ENCODE measurements at places on chromosomes 4 and X.

DNA sequence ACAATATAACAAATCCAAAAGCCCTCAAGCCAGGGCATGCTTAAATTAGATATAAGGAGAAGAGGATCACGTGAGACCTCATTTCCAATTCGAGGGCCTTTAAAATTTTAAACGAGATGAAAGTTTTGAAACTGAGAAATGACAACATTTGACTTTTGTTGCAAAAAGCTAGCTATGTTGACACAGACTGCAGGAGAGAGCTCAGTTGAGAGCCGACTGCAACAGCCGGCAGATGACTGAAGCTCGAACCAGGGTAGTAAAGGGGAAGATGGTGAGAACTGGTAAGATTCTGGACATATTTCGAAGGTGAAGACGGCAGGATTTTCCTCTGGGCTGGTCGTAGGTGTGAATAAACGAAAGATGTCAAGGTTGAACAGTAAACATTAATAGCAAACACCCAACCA, 773 bp downstream of the PRMT9 start:
- no peak for DNase-seq

DNA sequence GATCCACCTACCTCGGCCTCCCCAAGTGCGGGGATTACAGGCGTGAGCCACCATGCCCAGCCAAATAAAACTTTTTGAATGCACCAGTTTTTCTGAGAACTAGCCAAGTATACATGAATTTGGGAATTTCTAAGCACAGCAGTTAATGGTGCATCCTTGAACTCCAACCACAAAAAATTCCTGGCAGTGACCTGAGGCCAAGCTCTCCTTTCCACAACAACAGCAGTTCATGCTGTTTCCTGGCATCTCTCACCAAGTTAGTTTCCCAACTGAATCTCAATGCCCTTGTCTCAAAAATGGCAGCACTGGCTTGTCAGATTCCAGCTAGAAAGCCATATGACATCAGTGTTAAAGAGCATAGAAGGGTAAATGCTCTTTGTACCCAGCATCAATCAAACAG, 15.9 kb upstream of the XKRX start:
- DNase-seq, result no peak

GRCh38 chrX:20019672-20020365, 29.0 kb upstream of the BCLAF3 start:
- no peak for DNase-seq

DNA sequence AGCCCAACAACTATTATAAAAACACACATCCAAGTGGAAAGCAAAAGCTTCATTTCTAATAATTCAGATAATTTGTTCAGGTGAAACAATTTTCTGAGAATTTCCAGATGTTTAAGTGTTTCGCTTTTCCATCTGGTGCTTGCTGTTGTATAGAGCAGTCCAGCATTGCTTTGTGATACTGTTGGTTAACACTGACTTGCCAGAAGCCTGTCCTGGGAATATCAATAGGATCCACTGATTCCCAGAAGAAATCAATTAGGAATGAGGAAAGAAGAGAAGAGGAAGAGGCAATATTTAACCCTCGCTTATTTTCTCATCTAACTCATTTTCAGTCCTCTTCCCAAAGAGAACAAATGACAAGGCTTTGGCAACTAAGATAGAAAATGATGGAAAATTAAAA, 94.9 kb upstream of the DDIT4L start:
- no peak for DNase-seq

GRCh38 chr4:144504883-144505282, 141.1 kb upstream of the HHIP start:
- no peak for DNase-seq

All from NK-92 treated with Interleukin-12 subunit alpha and Interleukin-12 subunit beta, amount 100 ng/mL, for 24 hours (cell line).